NCI-H345 (cell line): ENCODE measurements at places on chromosomes 5 and 9.

DNA sequence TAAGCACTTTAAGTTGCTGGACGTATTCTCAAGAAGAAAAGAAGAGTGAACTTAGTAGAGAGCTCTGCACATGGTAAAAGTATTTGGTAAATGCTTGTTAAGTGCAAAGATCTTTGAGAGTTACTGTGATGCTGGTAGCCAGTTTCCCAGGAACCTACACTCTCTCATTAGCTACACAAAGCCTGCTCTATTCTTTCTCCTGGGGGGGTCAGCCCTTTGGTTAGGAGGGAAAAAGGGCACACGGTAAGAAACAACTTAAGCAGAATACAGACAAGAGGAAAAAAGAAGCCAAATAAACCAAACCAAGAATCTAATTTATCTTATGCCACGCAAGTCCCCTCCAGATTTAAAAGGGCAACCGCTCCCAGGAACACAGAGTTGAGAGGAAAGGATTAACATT lies 1100.1 kb upstream of the CDH10 start:
- no peak for DNase-seq

GRCh38 chr5:139746691-139747582 lies 48.7 kb upstream of the PSD2 start:
- peak; percentile 44 for DNase-seq

DNA sequence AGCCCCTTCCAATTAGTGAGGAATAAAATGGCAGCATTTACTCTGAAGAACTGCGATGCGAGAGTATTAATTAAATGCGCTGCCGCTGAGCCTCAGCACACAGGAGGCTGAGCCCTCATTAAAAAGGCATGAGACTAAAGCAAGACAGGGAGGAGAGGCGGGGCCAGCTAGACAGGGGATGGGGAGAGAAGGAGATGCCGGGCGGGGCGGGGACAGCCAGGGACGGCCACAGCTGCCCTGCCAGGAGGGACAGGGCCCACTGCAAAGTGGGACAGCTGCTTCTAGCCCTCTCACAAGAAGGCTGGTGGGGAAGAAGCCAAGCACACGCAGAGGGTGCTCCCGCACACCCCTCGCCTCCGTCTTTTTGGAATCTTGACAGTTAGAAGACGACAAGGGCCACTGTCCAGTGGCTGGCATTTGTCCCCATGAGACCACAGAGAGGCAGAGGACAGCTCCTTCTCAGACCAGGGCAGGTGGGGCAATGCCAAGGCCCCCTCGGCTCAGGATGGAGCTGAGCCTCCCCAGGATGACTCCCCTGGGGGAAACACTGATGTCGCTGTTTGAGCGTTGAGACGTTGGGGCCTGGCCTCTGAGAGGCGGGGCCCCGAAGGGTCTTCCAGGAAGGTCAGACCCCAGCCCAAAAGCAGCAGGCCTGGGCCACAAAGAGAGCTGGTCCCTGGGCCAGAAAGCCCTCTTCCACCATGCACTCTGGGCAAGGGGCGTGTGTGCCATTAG lies 26.9 kb downstream of the ADAMTS2 start:
- no peak for DNase-seq

DNA sequence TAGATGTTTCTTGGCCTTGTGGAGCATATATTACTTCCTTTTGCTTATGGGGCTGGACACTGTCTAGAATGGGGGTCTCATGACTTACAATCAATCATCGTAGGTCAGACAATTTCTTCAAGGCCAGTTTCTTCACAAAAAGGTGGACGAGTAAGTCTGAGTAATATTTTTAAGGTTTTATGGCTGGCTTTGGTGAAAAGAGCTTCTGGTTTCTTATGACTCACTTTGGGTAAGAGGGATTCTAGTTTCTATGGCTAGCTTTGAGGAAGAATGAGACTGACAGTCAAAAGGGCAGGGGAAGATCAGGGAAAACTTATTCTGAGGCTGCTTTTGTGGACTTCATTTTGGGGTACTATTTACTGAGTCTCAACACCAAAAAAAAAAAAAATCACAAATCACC lies 2067.2 kb upstream of the C9orf72 start:
- no peak for DNase-seq

- no peak for DNase-seq
Measured at GRCh38 chr9:16715404-16715803, 155.1 kb downstream of the BNC2 start.

- DNase-seq, result no peak
Measured at GRCh38 chr5:102889033-102889432, 133.9 kb downstream of the PAM start.

- no peak for DNase-seq
Measured at GRCh38 chr5:78720227-78720985, 71.8 kb upstream of the LHFPL2 start.

GRCh38 chr5:2164586-2164985 lies 281.9 kb upstream of the IRX4 start:
- no peak for DNase-seq

DNA sequence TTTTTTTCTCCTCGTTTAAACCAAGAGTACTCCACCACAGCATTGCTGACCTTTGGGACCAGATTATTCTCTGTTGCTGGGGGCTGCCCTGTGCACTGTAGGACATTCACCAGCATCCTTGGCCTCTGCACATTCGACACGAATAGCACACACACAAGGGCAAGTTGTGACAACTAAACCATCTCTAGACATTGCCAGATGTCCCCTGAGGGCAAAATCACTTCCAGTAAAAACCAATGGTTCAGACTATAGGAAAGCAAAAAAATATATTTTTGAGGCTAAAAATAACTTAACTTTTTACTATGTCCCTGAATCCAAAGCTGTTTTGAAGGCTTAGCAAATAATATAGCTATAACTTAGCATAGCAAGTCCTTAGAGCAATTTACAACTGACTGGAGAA lies 65.9 kb downstream of the SEMA5A start:
- DNase-seq, result no peak

DNA sequence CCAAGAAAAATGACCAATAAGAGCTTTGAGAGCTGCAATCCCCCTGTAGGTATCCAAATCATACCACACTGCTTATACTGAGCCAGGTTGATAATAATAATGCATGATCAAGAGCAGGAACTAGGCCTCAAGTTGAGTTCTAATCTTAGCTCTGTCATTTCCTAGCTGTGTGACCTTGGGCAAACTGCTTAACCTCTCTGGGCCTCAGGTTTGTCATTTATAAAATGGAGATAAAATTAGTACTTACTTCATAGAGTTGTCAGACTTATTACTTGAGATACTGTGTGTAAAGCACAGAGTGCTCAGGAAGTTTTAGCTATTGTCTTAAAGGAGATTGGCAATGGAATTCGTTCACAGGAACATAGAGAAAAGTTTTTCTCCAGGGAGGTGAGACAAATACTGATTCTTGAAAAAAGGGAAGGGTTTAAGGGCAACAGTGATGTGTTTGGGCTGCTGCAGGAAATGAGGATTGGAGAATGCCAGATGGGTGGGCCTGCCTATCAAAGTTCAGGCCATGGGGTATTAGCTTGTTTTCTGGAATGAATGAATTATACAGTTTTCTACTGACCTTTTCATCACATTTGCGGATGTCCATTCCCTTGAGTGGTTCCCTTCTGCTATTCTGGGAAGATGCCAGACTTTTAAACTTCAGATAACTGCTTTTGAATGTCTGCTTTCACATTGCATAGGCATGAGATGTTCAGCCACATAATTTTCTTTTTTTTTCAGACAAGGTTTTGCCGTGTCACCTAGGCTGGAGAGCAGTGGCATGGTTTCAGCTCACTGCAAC lies 10.2 kb upstream of the ATP6V0E1 start:
- DNase-seq, result no peak

DNA sequence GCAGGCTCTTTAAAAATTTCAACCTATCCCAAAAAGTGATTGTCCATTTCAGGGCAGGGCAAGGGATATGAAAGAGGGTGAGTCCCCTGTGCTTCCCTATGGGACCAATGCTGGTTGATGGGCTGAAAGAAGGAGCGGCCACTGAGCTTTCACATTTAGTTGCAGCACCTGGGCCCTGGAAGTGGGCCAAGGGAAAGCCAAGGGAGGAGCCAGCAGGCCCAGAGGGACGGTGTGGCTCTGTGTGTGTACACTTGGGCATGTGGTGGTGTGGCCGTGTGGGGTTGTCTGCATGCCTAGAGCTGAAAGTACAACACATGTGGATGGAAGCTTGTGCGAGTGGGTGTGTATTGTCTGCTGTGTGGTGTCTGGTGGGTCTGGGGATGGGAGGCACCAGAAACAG lies 14.0 kb upstream of the PSMD5 start:
- peak; percentile 11 for DNase-seq

- no peak for DNase-seq
Measured at GRCh38 chr9:124259158-124259808, 1.5 kb downstream of the NEK6 start.

GRCh38 chr5:152593388-152593787 lies 188.3 kb upstream of the NMUR2 start:
- DNase-seq, result no peak

GRCh38 chr9:86626802-86627201 lies 272.6 kb upstream of the TUT7 start:
- DNase-seq, result no peak

DNA sequence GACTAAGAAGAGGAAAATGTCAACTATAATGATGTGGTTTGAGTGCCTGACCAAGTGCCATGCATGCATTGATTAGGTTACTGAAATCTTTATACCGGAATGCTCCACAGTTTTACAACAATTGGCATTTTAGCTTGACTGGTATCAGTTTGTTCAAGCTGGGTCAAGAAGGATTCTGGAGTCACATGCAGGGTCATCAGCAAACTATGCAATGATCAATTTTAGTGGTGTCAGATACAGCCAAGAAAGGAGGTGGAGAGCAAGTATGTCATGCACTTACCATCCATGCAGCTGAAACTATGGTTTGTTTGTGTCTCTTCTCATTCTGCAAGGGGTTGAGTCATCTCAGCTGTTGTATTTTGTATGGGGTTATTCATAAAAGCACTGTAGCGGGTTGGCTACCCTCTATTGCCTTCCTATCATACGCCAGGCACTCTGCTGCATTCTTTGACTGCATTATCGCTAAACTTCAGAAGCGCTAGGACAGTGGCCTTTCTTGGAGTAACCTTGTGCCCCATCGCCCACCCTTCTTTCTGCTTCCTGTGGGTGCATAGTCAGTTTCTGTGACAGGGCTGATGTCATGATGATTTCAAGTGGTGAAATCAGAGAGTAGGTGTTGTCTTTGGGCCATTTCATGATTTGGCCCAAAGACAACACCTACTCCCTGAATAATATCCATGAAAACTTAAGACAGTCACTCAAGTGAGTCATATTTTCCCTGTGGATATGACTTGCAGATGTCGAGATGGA lies 145.4 kb downstream of the MTX3 start:
- no peak for DNase-seq

DNA sequence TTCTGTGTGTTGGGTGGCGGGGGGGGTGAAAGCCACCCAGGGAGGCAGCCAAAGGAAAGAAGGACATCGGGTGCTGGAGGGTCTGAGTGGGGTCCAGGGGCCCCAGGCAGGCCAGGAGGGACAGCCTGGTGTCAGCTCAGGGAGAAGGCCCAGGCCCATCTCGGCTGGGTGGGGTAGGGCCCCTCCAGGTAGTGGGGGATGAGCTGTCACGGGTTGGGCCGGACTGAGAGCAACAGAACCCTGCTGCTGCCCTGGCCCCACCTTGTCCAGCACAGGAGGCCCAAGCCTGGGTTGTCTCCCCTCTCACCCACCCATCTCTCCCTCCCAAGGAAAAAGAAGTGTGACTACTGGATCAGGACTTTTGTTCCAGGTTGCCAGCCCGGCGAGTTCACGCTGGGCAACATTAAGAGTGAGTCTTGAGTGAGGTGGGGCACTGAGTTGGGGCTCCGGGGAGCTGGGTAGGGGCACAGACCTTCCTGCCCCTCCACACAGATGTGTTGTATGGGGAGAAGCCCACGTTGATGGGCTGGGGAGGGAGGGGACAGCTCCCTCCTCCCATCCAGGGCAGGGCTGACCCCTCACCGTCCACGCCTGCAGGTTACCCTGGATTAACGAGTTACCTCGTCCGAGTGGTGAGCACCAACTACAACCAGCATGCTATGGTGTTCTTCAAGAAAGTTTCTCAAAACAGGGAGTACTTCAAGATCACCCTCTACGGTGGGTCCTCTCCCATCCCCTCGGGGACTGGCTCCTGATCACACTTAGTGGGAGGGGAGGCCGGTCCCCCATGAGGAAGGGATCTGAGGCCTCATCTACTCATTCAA lies 2.3 kb downstream of the LCN2 start:
- DNase-seq, result no peak

DNA sequence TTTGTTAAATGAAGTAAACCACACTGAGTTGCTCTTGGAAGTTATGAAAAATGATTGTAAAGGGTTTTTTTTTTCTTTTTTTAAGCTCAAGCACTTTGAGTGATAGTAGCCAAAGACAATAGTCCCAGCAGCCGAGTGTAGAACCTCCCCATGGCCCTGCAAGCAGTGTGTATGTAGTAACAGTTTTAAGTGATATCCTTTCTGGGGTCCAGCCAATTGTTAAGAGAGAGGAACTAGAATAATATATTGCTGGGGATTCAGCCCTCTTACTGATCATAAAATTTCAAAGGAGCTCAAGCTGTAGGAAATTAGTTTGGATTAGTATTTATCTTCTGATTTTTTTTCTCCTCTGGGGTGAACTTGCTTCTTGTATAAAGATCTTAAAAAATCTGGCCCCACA lies 43.2 kb downstream of the NPR3 start:
- no peak for DNase-seq

GRCh38 chr5:52990528-52990925 lies 1.4 kb downstream of the ITGA2 start:
- DNase-seq, result no peak

- DNase-seq, result no peak
Measured at GRCh38 chr9:134056483-134057306, 11.1 kb downstream of the BRD3 start.

DNA sequence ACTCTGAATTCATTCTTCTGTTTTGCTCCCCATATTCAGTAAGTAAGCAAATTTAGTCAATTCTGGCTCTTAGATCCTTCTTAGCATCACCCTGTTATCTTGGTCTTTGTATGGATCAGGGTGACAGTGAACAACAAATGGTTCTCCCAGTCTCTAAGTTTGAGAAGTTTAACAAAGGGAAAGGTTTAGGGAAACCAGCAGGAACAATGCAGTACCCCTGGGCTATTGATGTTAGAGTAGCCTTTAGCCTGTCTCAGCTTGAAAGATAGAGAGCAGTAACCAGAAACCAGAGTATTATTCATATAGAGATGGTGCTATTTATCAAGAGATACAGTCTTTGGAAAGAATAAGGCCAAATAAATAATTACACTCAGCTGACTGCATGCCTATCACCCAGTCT lies 241.8 kb downstream of the CDH12 start:
- no peak for DNase-seq

- DNase-seq, result no peak
Measured at GRCh38 chr9:4157584-4158499, 142.0 kb downstream of the GLIS3 start.

DNA sequence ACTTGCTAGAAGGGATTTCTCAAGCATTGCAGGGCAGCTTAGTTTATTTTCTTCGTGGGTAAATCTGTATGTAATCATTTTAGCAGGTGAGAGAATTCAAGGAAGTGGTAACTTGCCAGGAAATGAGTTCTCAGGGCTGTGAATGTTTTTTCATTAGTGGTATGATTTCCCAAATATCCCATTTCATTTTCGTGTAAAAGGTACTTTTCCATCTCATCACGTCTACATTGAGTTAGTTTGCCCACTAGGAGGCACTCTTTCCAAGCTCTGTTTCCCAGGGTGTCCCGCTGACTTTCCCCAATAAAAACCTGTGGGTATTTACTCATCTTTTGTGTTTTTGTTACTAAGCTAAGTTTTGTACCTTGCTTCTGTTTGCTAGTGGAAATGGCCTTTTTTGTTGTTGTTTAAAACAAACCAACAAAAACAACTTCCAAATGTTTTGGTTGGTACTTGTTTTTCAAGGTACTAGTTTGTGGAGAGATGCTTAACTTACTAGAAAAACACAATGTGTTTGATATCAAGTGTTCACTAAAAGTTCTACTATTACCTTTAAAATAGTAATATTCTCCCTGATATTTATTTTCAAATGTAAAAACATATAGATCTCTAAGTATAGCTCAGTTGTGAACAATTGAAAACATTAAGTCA lies 373.6 kb downstream of the ADGRV1 start:
- peak; percentile 38 for DNase-seq
